Central memory CD8-positive, alpha-beta T cell (primary cell): ENCODE measurements at places on chromosomes 2 and 18.

- DNase-seq = no peak
- peaks cover 43% of the 10 kb centered on the region for H3K4me1 ChIP-seq
- no peaks in the 10 kb centered on the region for H3K27me3 ChIP-seq
These were observed 670 bp upstream of the INPP5D start for GRCh38 chr2:233059547-233059796.

DNA sequence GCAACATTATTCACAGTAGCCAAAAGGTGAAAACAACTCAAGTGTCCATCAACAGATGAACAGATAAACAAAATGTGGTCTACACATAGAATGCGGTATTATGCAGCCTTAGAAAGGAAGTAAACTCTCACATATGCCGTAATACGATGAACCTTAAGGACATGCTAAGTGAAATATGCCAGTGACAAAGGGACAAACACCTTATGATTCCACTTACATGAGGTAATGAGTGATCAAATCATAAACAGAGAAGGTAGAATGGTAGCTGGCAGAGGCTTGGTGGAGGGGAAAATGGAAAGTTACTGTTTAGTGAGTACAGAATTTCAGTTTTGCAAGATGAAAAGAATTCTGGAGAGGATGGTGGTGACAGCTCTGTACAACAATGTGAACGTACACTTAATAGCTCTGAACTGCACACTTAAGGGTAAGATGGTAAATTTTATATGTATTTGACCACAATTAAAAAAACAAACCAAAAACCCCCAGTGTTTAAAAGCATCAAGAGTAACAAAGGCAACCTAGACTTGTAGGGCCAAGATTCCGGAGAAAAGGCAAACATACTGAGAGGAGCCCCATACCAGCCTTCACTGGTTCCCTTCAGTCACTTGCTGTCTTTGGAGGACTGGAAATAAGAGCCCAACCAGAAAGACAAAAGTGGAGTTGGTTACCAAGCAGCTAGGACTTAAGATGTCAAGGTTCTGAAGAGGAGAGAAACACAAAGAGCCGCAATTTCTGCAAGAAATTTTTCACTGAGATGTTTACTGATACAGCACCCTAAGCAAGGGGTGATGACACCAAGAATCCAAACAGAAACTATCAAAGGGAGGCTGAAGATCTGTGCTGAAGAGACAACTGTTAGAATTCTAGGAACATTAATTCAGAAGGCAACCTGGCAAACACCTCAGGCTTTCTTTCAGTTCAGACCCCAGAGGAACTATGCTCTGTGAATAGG is 61.3 kb downstream of the CUL3 start:
- H3K27ac ChIP-seq = peak overlapping the region; percentile 47
- H3K4me3 ChIP-seq = peak overlapping the region; percentile 53
- DNase-seq = no peak
- H3K4me1 ChIP-seq = peaks cover 70% of the 10 kb centered on the region
- peaks cover 9% of the 10 kb centered on the region for H3K36me3 ChIP-seq

GRCh38 chr18:5817816-5818215 is 77.5 kb downstream of the TMEM200C start:
- H3K36me3 ChIP-seq = no peaks in the 10 kb centered on the region
- H3K4me1 ChIP-seq = no peaks in the 10 kb centered on the region
- H3K27ac ChIP-seq = no peak overlapping the region
- H3K4me3 ChIP-seq = no peak overlapping the region
- DNase-seq = no peak

DNA sequence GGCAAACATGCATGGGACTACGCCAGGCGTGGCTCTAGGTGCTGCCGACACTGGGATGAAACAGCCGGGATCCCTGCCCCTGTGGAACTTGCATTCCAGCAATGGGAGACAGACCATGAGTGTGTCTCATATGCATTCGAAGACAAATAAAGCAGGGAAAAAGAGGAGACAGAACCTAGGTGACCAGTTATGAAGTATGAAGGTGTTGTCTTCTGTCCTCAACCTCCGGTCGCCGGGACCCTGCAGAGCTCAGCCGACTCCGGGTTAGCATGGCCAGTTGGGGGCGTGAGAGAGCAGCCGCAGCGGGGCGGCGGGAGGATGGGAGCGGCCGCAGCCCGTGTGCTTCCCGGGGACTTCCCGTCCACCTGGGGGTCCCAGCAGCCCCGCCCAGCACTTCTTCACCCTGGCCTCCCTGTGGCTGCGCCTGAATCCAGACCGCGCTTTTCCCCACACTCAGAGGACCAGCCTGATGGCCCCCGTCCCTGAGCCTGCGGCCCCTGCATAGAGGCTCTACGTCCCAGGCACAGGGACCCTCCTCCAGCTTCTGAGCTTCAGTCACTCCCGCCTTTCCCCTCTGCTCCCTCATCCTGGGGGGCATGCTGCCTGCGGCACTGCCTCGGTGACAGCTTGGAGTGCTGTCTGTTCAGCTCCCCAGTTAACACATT is 11.4 kb downstream of the ID2 start:
- H3K27ac ChIP-seq = no peak overlapping the region
- no peak overlapping the region for H3K4me3 ChIP-seq
- DNase-seq = no peak
- peaks cover 1% of the 10 kb centered on the region for H3K36me3 ChIP-seq

- no peaks in the 10 kb centered on the region for H3K4me1 ChIP-seq
- no peaks in the 10 kb centered on the region for H3K27me3 ChIP-seq
- H3K27ac ChIP-seq = no peak overlapping the region
- DNase-seq = no peak
- no peaks in the 10 kb centered on the region for H3K36me3 ChIP-seq
- no peak overlapping the region for H3K4me3 ChIP-seq
These were observed 693.4 kb upstream of the TMEFF2 start for GRCh38 chr2:192888109-192888508.

- no peak overlapping the region for H3K4me3 ChIP-seq
- DNase-seq = no peak
- peaks cover 6% of the 10 kb centered on the region for H3K4me1 ChIP-seq
- H3K27me3 ChIP-seq = no peaks in the 10 kb centered on the region
These were observed 44.4 kb downstream of the RPIA start for GRCh38 chr2:88735853-88736252.

- H3K27ac ChIP-seq = peak overlapping the region; percentile 93
- peaks cover 58% of the 10 kb centered on the region for H3K4me1 ChIP-seq
- H3K4me3 ChIP-seq = peak overlapping the region; percentile 43
- peak; percentile 54 for DNase-seq
- peaks cover 6% of the 10 kb centered on the region for H3K36me3 ChIP-seq
- H3K27me3 ChIP-seq = no peaks in the 10 kb centered on the region
These were observed 2.5 kb upstream of the MREG start for GRCh38 chr2:216015722-216016464.

- H3K27me3 ChIP-seq = no peaks in the 10 kb centered on the region
- no peaks in the 10 kb centered on the region for H3K4me1 ChIP-seq
- DNase-seq = no peak
- H3K27ac ChIP-seq = no peak overlapping the region
These were observed 32.2 kb downstream of the BUB1 start for GRCh38 chr2:110645616-110646015.

DNA sequence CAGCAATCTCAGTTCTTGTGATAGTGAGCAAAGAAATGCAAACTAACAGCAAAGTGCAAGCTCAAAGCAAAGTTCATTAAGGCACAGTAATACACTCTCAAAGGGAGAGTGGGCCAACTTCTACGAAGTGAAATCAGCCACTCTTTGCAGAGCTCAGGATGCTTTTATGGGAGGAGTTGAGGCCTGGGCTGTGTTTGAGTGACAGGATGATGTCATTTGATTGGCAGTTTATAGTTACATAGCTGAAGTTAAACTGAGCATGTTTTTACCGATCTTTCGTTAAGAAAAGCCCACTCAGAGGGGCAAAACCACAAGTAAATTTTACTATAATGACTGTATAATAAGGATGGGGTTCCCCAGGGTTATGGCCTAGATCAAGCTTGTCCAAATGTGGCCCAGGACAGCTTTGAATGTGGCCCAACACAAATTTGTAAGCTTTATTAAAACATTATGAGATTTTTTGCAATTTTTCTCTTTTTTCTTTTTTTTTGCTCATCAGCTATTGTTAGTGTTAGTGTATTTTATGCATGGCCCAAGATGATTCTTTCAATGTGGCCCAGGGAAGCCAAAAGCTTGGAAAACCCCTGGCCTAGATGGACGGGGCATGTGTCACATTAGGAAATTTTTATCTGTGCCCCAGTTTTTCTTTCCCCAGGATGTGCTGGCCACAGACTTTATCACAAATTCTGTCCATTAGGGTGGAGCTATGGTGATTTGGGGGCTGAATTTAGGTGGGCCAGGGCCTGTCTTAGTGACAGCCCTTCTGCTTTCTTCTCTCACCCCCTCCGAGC is 8.3 kb upstream of the DNAH7 start:
- no peak overlapping the region for H3K4me3 ChIP-seq
- peaks cover 14% of the 10 kb centered on the region for H3K4me1 ChIP-seq
- no peaks in the 10 kb centered on the region for H3K27me3 ChIP-seq
- no peaks in the 10 kb centered on the region for H3K36me3 ChIP-seq
- no peak for DNase-seq

DNA sequence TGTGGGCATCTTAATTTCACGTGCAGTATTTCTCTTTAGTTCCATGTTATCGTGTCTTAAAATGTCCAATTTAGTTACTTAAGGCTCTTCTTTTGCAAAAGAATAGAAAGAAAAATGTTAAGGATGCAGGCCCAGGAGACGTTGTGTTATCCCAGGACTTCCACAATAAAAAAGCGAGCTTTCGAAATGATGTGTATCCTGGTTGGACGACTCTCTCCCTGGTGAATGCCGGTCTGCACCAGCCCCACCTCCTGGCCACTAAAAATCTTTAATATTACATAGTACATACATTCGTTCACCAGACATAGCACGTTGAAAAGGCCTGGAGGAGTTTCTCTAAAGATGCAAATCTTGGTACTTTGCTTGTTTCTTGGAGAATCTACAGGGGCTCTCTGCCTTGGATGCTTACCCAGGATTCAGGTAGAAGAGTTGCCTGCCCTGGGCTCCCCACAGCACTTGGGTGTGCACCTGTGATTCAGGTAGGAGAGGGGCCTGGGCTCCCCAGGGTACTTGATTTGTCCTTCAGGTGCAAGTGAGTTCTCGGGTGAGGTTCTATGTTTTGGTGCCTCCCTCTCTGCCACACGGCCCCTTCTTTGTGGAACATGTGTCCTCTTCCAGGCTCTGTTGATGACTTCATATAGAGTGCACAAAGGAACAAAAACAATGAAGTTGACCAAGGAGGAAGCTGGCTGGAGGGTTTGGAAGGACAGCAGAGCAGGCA is 26.6 kb downstream of the TWIST2 start:
- H3K27me3 ChIP-seq = peaks cover 55% of the 10 kb centered on the region
- H3K4me3 ChIP-seq = no peak overlapping the region
- H3K36me3 ChIP-seq = peaks cover 4% of the 10 kb centered on the region
- H3K4me1 ChIP-seq = no peaks in the 10 kb centered on the region

GRCh38 chr2:42840760-42841159 is 48.4 kb upstream of the HAAO start:
- no peaks in the 10 kb centered on the region for H3K27me3 ChIP-seq
- H3K4me1 ChIP-seq = no peaks in the 10 kb centered on the region
- H3K27ac ChIP-seq = no peak overlapping the region
- DNase-seq = no peak
- no peaks in the 10 kb centered on the region for H3K36me3 ChIP-seq

DNA sequence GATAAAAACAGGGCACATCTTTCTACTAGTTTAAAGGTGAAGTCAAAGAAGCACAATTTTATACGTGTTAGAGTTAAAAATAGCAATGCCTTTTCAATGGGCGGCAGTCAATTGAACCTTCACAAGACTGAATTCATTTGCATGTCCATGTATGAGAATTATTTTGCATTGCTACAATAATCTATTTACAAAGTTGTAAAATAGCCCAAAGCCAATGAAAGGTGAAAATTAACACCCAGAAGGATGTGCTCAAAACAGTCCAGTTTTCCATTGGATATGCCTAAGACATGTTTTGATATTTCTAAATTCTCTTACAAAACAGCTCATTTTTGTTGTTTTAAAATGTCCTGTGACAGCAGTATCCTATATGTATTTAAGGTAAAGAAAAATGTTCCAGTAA is 425.1 kb upstream of the SYT4 start:
- no peak for DNase-seq
- no peak overlapping the region for H3K27ac ChIP-seq
- no peaks in the 10 kb centered on the region for H3K4me1 ChIP-seq
- no peaks in the 10 kb centered on the region for H3K36me3 ChIP-seq
- no peaks in the 10 kb centered on the region for H3K27me3 ChIP-seq

GRCh38 chr18:10519999-10520935 is 5.6 kb upstream of the NAPG start:
- no peak overlapping the region for H3K27ac ChIP-seq
- H3K36me3 ChIP-seq = peaks cover 3% of the 10 kb centered on the region
- H3K4me3 ChIP-seq = no peak overlapping the region

GRCh38 chr2:48380208-48380607 is 149.7 kb upstream of the STON1 start:
- no peaks in the 10 kb centered on the region for H3K27me3 ChIP-seq
- H3K4me1 ChIP-seq = no peaks in the 10 kb centered on the region
- DNase-seq = no peak

GRCh38 chr18:44213293-44213692 is 467.4 kb upstream of the SETBP1 start:
- H3K4me3 ChIP-seq = no peak overlapping the region
- DNase-seq = no peak
- H3K36me3 ChIP-seq = no peaks in the 10 kb centered on the region
- H3K27me3 ChIP-seq = no peaks in the 10 kb centered on the region
- no peak overlapping the region for H3K27ac ChIP-seq

DNA sequence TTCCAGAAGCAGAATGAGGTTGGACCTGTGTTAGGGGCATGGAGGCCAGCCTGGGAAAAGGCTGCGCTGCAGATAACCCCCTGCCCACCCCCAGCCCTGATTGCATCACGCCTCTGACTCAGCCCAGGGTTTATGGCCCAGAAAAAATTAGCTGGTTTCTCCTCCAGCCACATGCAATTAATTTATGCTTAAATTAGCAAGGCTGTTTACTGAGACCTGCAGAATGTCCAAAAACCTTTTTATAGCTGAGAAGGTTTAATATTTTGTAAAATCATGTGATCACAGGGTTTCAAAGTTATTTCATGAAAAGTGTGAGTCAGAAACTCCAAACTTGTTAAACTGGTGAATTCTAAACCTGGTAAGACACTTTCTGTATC is 123.1 kb upstream of the HDAC4 start:
- no peak overlapping the region for H3K27ac ChIP-seq
- H3K4me1 ChIP-seq = no peaks in the 10 kb centered on the region

- peaks cover 77% of the 10 kb centered on the region for H3K4me1 ChIP-seq
- no peak overlapping the region for H3K4me3 ChIP-seq
- DNase-seq = no peak
- peaks cover 4% of the 10 kb centered on the region for H3K36me3 ChIP-seq
- peak overlapping the region; percentile 41 for H3K27ac ChIP-seq
These were observed 200.3 kb upstream of the ID2 start for GRCh38 chr2:8481463-8482009.
